ENCODE measurements at places on chromosomes 3 and 15.

- DNase-seq, result no peak
These were observed 1106.4 kb downstream of the SI start for GRCh38 chr3:163971861-163972260.

DNA sequence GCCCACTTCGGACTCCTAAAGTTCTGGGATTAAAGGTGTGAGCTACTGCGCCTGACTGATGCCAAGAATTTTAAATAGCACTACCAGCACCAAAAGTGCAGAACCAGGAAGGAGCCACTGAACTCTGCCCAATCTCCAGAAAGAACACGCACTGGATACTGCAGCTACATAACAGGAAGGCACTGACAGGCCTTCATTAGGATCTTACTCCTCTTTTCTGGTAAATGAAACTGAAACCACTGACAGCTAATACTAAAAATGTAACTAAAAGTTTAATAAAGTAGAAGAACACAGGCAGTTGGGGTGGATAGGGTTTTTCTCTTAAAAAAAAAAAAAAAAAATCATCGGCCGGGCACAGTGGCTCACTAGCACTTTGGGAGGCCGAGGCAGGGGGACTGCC lies 74.1 kb upstream of the CHRM5 start:
- no peak for DNase-seq

DNA sequence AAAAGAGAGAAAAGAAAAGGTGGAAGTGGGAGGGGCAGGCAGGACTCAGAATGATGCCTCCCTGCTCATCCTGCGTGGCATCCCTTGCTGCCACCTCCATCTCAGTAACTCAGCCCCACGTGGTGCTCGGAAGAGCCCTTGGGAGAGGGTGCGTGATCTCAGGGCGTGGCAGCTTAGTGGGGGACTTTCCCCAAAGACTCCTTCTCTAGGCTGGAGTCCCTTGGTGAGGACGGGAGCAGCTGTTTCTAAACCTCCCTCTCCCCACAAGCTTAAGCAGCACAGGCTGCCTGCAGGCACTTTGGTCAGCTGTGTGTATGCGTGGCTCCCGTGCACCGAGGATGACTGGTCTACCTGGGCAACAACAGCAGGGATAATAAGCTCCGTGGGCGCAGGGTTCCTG lies 7.4 kb upstream of the ANPEP start:
- no peak for DNase-seq

DNA sequence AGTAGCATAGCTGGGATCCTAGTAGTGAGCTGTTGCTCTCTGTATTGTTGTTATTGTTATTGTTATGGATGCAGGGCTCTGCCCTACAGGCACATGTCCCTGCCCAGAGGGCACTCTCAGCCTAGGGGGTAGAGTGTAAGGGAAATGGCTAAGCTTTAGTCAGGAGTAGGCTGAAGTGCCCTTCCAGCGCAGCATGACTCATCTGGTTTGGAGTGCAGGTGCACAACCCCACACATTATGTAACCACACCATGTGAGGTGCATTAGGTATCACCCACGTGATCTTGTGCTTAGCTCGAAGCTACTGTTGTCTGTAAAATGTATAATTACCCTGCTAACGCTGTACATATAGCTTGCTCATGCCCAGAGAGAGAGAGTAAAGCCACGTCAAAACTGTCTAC lies 48.3 kb upstream of the TIPARP start:
- no peak for DNase-seq

GRCh38 chr15:85751291-85752123 lies 43.2 kb downstream of the KLHL25 start:
- no peak for DNase-seq

GRCh38 chr3:125300416-125300815 lies 74.7 kb downstream of the ZNF148 start:
- no peak for DNase-seq

- no peak for DNase-seq
These were observed 10.2 kb downstream of the CA12 start for GRCh38 chr15:63371297-63371918.
